Stimulated activated CD4-positive, alpha-beta T cell treated with anti-CD3 and anti-CD28 coated beads, Interleukin-4, amount 100 ng/mL, for 4 hours (primary cell): ENCODE measurements at places on chromosomes 1 and 21.

DNA sequence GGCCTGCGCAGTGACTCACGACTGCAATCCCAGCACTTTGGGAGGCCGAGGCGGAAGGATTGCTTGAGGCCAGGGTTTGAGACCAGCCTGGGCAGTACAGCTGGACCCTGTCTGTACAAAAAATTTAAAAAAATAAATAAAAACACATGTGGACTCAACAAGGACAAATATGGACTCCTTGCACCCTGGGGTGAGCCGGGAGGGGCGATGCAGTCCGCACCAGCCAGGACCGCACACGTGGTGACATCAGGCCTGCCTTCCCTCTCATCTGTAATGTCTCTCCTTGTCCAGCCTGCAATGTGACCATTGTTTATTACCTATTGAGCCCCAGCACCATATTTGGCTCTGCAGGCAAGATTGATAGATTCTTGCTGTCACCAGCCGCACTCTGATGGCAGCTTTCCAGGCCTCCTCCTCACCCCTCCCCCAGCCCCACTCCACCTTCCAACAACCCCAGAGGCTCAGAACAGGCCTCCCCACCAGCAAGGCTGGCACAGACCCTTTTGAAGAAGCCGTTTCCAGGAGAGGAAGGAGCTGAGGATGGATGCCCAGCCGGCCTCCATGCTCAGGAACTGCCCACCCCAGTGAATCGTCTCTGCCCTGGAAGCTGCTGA is 55.2 kb downstream of the IRF2BP2 start:
- no peak for DNase-seq

DNA sequence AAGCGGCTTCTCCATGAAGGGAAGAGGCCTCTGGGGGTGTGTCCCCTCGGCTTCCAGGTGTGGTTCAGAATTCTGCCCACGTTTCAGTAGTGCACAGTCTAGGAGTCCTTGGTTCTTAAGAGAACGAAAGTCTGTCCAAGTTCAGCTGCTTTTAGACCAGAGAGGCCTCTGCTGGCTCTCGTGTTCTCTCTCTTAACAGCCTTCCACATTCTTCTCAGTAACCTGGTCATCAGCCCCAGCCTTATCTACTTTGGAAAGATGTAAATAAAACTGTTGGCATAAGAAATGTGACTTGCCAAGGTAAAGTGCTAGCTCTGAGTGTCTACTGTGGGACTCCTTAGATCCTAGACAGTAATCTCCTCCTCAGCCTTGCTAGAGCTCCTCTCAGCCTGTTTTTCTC is 15.3 kb upstream of the STUM start:
- no peak for DNase-seq

DNA sequence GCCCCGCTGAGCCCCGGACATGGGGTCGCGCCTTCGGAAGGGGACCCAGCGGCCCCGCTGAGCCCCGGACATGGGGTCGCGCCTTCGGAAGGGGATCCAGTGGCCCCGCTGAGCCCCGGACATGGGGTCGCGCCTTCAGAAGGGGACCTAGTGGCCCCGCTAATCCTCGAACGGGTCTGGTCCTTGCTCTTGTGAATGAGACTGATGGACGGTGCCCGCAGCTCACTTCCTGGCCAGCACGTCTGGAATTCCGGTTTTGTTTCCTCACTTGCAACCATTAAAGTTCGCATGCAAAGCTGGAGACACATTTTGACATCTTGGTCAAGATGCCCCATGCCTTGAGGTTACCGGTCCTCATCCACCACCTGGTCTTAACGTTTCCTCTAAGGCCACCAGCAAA is 5.6 kb downstream of the WRAP73 start:
- DNase-seq, result no peak

- no peak for DNase-seq
Measured at GRCh38 chr1:82215056-82215852, 414.5 kb downstream of the ADGRL2 start.

GRCh38 chr1:198947456-198947855 is 308.6 kb downstream of the PTPRC start:
- no peak for DNase-seq

GRCh38 chr1:216700779-216701178 is 22.4 kb downstream of the ESRRG start:
- no peak for DNase-seq

DNA sequence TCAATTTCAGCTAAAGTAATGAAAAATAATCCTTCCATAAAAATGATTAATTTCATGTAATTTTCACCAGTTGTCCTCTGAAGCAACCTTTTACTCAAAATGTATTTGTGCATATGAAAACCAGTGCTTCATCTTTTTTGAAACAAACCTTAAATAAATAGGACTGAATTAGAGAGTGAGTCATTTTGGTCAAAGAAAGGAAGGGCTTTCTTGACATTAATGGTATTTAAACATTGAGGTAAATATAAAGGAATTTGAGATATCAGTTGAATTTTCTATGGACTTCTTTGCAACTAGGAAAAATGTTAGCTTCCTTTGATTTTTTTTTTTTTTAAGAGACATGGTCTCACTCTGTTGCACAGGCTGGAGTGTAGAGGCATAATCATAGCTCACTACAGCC is 38.7 kb downstream of the SNX7 start:
- no peak for DNase-seq
